ENCODE measurements at places on chromosomes 5 and 9.

- DNase-seq, result no peak
Measured at GRCh38 chr5:1051366-1051720, 42.7 kb downstream of the NKD2 start.

DNA sequence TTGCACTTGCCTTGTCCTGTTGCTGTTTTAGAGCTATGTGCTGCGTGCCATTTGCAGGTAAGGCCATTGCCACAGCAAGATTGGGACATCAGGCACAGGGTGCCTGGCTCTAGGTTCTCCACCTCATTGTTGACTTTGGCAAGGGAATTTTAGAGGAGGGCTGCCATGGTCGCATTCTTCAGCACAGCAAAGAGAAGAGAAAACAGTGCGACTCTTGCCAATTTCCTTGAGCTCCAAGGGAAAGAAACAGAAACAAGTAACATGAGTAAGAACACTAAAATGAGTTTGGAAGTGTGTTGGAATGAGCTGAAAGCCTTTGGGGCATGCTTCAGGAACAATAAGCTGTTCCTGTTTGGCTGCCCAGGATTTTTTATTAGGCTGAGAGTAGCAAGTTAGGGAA, 188.1 kb upstream of the IL12B start:
- DNase-seq, result no peak

- DNase-seq, result no peak
Measured at GRCh38 chr9:86557063-86557766, 203.0 kb upstream of the TUT7 start.

DNA sequence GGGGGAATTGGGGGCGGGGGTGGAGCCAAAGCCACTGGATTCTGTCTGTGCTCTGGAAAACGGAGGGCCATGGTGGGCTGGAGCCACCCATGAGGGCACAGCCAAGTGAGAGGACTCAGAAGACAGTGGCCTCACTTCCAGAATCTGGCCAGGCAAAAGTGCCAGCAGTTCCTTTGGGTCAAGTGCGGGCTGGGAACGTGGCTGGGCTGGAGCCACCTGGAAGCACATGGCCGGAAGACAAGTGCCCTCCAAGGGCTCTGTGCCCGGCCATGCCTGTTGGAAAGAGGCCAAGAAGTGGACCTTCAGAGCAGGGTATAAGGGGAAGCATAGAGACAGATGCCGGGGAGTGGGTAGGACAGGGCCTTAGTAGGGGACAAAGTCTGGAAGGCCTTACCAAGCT, 11.7 kb upstream of the SH3PXD2B start:
- no peak for DNase-seq

GRCh38 chr5:126896170-126896702, 119.3 kb downstream of the LMNB1 start:
- DNase-seq, result no peak
